ENCODE measurements at places on chromosomes 1 and 21.

GRCh38 chr1:160630523-160631451 lies 16.1 kb downstream of the SLAMF1 start:
- no peak for DNase-seq

DNA sequence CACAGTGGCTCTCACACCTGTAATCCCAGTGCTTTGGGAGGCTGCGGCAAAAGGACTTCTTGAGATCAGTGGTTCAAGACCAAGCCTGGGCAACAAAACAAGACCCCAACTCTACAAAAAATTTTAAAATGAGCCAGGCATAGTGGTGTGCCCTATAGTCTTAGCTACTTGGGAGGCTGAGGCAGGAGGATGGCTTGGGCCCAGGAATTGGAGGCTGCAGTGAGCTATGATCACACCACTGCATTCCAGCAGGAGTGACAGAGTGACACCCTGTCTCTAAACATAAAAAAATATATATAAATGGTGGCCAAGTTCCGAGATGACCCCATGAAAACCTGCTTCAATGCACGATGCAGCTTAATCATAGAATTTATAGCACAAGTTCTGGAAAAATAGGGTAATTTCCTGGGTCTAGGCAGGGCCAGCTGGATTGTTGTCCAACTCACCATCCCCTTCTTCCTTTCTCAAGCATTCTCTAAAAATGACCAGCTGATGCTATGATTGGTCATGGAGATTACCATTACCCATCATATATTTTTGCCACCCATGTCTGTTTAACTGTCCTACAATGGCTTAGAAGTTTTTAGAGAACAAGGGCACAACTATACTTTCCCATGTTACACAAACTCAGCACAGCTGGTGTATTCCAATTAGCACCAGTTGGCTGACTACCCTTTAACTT lies 5.3 kb upstream of the GNPAT start:
- DNase-seq = no peak

- no peak for DNase-seq
These were observed 434.8 kb downstream of the CAMTA1 start for GRCh38 chr1:7220007-7220406.

DNA sequence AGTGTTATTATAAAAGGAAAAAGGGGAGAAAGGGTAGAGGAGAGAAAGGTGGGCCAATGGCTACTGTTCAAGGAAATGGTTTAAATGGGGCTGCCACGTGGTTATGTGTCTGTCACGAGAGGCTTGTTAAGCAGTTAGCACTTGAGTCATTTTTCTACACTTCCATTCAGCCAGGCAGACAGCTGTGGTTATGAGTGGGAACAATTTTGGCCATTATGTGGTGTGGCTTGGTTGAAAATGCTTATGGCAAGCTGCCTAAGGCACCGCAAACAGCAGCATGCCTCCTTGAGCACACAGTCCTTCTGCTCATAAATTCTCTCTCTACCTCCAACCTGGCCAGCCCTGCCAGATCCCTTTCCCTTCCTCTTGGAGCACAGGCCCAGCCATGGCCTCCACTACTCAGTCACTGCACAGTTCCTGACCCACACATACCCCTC lies 3.2 kb upstream of the SRM start:
- DNase-seq = peak; percentile 26

GRCh38 chr1:155334962-155335361 lies 14.3 kb downstream of the RUSC1 start:
- DNase-seq = no peak
